ENCODE measurements at places on chromosomes 5 and 9.

DNA sequence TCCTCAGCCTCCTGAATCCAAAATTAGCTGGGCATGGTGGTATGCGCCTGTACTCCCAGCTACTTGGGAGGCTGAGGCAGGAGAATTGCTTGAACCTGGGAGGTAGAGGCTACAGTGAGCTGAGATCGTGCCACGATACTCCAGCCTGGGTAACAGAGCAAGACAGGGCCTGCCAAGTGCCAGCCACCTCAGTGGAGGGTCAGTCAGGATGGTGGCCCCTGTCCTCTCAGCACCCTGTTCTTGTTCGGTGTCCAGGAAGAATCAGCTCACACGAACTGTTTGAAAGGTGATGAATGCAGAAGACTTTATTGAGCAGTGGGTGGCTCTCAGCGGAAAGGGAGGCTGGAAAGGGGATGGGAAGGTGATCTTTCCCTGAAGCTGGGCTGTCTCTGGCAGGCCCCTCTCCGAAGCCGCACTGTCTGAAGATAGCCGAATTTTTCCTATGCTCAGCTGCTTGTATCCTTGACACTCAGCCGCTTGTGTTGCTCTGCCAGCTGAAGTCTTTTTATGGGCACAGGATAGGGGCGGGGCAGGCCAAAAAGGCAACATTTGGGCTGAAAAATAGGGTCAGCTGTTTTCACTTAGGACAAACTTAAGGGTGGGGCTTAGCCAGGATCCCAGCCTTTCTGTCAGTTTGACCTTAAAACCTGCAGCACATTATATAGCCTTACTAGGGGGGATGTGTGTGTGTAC, 50.9 kb downstream of the UBE2R2 start:
- DNase-seq = no peak

- no peak for DNase-seq
Observed at GRCh38 chr9:36940500-36940853, 93.6 kb downstream of the PAX5 start.

GRCh38 chr5:169650701-169651331, 13.7 kb downstream of the DOCK2 start:
- DNase-seq = no peak

DNA sequence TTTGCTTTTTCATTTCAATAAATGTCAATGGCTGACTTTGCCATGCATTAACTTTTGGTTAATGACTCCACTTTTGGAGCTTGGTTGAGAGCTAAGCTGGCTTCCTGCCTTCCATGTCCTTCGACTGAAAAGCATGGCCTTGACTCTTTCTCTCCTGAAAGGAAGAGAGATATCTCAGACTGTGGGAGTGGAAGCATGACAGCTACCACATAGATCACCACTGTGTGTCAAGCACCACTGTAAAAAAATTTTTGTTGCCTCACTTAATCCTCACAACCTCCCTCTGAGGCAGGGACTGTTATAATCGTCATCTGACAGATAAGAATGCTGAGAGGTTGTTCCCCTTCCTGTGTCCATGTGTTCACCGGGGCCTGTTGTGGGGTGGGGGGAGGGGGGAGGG, 184.8 kb downstream of the RORB start:
- DNase-seq = no peak

GRCh38 chr5:173291722-173292658, 36.2 kb downstream of the STC2 start:
- DNase-seq = no peak

- no peak for DNase-seq
Observed at GRCh38 chr5:59829386-59829785, 64.1 kb downstream of the PDE4D start.

DNA sequence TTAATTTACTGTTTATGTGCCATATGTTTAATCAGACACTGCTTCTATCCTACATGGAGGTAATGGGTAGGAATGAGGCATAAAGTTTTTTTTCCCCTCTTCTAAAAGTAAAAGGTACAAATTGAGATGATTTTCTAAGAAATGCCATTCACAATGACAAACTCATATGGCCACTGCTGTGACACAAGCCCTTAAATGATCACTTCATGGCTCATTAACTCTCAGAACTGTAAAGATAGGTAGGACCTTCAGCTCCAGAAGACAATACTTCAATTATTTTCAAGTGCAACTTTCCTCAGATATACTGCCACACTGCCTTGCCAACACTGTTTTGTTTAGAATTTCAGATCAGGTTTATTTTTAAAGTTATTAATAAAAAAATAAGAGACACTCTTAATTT, 362.9 kb upstream of the ZNF608 start:
- no peak for DNase-seq

Data from LoVo (cell line).